ENCODE measurements at places on chromosomes 6 and 20.

DNA sequence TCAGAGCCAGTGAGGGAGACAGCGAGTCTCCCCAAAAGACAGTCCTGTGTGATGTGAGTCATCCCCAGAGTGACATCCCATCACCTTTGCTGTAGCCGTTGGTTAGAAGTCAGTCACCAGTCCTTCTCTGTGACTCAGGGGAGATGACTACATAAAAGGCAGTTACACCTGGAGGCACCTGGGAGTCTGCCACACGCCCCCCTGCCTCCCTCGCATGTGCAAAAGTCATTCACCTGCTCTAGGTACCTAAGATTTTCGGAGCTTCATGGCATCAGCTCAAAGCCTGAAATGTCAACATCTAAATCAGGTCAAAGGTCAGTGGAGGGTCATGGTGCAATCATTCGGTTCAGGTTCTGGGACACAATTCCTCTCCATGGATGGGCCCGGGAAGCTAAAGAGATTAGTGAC is 50.3 kb downstream of the PRR18 start:
- DNase-seq, result no peak

DNA sequence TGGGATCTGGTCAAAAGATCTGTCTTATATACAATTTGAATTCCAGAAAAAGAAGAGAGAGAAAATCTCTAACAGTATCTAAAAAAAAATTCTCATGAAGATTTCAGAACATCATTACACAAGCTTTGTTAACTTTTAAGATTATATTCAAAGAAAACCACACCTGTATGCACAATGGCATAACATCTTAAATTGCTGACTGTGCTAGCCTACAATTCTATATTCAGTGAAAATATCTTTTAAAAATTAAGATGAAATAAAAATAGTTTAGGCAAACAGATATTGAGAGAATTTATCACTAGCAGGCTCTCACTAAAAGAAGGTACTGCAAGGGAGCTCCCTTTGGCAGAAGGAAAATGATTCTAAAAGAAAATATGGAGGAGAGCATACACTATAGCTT is 100.3 kb downstream of the BCKDHB start:
- DNase-seq, result no peak

- no peak for DNase-seq
These were observed 54.9 kb upstream of the ARHGAP18 start for GRCh38 chr6:129764761-129765407.

GRCh38 chr6:26195924-26196845 is 109.0 kb downstream of the HFE start:
- no peak for DNase-seq

GRCh38 chr20:54589402-54590030 is 114.1 kb downstream of the DOK5 start:
- no peak for DNase-seq

- no peak for DNase-seq
These were observed 149.7 kb downstream of the KIF16B start for GRCh38 chr20:16423311-16424212.

- DNase-seq, result no peak
These were observed 5.5 kb downstream of the ENPP3 start for GRCh38 chr6:131642565-131642964.

DNA sequence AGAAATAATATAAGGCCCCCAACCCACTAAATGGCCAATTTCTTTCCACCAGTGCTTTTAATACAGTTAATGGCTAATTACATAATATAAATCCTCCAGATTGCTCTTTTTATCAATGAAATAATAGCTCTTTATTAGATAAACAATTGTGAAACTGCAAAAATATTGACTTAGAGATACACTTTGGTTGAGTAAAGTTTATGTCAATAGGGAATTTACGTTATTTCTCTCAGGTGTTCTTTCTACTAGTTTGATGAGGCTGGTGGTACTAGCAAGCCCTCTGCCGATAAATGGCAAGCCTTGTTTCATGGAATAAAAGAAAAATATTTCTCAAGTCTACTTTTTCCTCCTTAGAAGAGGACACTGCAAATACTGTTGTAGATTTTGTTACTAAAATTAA is 18.9 kb downstream of the RFX6 start:
- no peak for DNase-seq

GRCh38 chr6:160298121-160298520 is 39.5 kb upstream of the SLC22A2 start:
- no peak for DNase-seq

GRCh38 chr20:50903353-50904051 is 27.7 kb downstream of the ADNP start:
- DNase-seq, result no peak

GRCh38 chr6:63663147-63663955 is 27.7 kb downstream of the PHF3 start:
- no peak for DNase-seq

GRCh38 chr6:158009114-158009891 is 27.6 kb downstream of the SYNJ2 start:
- DNase-seq, result no peak

DNA sequence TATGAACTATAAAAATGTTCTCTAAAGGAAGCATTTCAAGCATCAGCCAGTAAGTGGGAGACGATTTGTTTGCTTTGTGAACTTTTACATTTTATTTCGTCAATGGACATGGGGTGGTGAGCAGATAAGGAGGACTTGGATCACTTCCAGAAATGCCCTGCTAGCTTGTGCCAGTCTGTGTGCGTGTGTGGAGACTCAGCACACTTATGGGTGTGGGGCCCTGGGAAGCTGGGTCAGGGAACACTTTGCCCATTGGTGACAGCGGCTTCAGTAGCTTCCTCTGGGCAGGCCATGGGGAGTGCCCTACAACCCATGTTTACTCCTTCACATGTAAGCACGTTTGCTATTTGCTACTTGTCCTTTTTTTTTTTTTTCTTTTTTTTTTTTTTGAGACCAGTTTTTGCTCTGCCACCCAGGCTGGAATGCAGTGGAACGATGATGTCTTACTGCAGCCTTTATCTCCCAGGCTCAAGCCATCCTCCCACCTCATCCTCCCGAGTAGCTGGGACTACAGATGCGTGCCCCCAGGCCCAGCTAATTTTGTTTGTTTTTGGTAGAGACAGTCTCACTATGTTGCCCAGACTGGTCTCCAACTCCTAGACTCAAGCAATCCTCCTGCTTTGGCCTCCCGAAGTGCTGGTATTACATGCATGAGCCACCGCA is 24.2 kb downstream of the PRDM1 start:
- DNase-seq, result no peak

GRCh38 chr6:73079978-73080377 is 145.3 kb downstream of the KHDC1L start:
- no peak for DNase-seq

DNA sequence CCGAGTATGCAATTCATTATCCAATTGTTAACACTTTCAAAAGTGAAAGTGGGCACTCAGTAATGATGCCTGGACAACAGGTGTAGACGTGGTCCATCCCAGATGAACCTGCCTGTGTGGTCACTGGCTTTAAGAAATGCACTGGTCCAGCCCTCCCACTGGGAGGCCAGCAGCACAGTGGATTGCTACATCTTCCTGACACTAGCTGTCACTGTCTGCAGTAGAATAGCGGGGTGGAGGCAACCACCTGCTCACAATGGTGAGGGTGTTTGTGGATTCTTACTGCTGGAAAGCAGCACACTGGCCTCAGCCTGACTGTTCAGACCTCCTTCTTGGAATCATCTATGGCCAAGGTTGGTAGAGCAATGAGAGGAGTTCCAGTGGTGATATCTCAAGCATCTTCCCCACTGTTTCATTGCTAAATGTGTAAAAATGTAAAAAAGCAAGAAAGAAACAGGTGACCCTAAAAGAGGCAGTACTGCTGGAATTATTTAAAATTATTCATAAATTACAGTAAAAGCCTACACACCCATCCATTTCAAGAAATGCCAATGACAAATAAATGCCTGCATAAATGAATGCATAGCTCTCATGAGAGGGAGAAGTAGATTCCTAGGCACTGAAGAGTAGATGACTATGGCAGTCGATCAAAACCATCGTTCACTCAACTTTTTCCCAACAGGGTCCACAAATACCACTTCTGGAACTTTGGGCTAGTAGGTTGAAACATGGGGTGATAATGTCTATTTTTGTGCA is 228.0 kb upstream of the PLN start:
- DNase-seq, result no peak
